ENCODE measurements at places on chromosomes 3 and 15. TPM values are rescaled to one million over a fixed set of nuclear protein-coding genes. Genes with fewer than 3 reads are reported as not detected.

DNA sequence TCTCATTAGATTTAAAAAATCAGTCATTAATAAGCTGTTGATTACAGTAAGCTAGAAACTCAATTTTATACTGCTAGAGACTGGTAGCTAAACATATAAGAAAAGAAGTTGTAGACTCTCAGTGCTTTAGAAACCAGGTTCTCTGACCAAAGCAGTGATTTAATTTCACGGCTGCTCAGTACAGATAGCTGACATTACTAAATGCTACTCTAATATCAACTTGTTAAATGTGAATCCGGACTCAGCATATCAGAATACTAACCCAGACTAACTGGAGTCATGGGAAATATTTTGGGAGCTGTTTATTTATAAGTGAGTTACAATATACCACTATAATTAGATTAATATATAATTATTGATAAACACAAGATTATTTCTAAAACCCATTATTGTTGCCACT is 80.4 kb downstream of the NEDD4 start:
- DNase-seq: no peak

GRCh38 chr3:79661896-79662295 is 105.9 kb downstream of the ROBO1 start:
- no peak for DNase-seq

- no peak for DNase-seq
Observed at GRCh38 chr3:180000500-180000899, 36.2 kb downstream of the PEX5L start.

DNA sequence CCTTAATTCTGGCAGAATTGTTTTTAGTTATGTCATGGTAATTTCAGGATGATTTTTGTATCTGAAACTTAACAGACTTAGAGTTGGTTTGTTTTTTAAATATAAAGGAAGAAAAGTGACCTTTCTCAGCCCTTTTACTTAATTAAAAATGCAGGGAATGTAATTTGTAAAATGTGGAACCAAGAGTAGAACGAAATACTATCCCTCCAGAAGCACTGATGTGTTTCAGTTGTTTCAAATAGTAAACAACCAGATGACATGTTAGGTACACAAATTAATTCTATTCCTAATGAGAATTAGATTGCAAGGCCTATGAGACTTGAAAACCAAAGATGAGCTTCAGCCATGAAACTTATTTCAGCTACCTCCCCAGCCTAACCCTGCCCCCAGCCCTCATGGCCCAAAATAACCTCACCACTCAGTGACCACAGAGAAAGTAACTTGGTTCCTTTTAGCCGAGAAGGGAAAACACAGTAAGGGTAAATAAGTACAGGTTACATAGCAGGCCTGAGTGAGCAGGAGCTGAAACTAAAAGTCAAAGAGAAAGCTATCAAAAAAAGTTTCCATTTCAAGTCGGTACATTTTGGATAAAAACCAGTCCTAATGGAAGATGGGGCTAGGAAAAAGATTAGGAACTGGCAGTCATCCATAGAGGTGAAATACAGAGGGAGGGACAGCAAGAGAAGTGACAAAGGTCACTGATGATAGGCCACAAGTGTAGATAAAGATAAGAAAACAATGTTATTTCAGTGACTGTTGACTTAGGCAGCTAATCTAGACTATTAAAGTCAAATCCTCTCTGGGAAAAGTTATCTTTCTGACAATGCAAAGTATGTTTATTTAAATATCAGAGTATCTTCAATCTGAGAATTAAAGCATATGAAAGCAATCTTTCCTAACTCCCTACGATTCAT is 23.2 kb downstream of the SENP8 start:
- DNase-seq: no peak

The SCAMP5 gene
- 4.0 TPM for total RNA-seq

DNA sequence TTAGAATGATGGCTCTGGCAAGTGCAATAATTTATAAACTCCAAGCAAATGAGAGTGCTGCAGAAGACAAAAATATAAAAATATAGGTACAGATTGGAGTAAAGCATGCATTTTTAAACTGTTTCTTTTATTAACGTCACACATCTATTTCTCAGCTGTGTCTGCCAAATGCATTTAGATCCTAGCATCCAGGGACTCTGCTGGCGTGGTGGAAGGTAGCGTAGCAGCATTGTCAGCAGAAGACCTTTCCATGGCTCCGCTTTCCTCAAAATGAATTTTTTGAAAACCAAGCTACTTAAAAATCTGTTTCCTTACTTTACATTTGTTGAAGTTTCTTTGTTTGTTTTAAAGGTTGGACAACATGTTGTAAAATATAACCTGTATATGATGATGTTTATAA is 16.3 kb upstream of the ATP10A start:
- DNase-seq: no peak

GRCh38 chr15:91886878-91887277 is 33.4 kb downstream of the SLCO3A1 start:
- no peak for DNase-seq

- no peak for DNase-seq
Observed at GRCh38 chr3:52481819-52482521, 13.2 kb upstream of the STAB1 start.

The ILDR1 gene
- not detected for total RNA-seq

- DNase-seq: no peak
Observed at GRCh38 chr15:77915261-77915960, 162.1 kb downstream of the TBC1D2B start.

GRCh38 chr3:167728176-167728575 is 6.5 kb downstream of the PDCD10 start:
- no peak for DNase-seq

The FBLN2 gene
- total RNA-seq: 185 TPM

DNA sequence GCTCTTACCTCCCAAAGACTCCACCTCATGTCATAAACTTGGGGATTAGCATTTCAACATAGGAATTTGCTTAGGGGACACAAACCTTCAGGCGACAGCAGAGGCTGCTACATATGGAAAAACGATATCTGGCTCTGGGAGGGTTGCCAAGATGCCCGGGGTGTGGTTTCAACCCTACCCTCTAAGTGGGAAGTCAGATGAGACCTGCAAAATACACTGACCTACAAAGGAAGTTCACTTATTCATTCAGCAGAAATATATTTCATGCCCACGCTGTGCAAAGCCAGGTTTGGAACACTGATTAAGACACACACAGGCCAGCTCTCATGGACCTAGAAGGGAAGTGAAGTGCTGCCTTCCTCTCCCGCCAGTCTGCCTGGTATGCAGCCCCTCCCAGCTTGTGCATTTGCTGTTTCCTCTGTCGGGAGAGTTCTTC is 239.3 kb downstream of the FEZF2 start:
- peak; percentile 64 for DNase-seq

DNA sequence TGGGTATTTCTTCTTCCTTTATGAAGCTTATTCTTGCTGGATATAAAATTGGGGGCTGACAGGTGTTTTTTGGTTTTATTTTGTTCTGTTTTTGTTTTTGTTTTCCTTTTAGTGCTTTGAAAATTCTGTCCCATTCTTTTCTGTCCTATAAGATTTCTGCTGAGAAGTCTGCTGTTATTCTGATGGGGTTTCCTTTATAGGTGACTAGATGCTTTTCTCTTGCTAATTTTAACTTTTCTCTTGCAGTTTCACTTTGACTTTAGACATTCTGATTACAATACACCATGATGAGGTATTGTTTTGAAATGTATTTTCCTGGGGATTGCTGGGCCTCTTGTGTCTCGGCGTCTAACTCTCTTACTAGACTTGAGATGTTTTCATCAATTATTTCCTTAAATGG is 22.8 kb downstream of the TTC14 start:
- no peak for DNase-seq

The DUOX1 gene
- total RNA-seq: 1.1 TPM

DNA sequence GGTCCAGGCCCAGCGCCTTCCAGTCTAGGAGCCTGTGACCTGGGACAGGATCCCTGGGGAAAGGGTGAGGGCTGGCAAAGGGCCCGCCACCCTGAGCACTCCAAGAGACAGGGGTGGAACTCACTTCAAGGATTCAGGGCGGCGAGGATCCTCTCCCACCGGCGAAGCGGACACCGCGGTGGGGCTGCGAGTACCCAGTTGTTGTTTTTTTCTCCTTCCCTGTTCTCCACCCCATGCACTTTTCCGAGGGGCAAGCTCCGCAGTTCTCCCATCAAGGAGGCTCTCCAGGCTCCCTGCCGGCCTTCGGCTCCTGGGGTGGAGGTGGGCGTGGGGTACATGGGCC is 387 bp upstream of the PAQR5 start:
- DNase-seq: no peak

Data from right atrium auricular region (tissue), 2 donors.